ENCODE measurements at places on chromosomes 12 and 14.

GRCh38 chr12:120377611-120378010 is 8.6 kb upstream of the MSI1 start:
- DNase-seq: no peak

DNA sequence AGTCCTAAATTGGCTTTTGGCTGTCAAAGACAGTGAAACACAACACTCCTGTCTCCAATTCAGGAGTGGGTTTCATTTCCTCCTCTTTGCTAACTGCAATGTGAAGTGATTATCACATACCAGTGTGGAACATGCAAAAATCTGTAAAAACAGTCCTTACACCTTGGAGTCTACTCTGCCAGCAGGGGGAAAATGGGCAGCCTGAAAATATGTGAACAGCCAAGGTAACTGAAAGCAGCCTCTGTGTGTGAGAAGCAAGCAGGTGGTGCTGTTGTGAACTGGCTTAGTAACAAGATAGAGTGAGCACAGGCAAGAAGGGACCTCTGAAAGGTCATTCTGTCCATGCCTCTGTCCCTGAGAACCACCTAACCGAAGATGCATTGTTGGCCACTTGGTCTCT is 6.0 kb downstream of the PRMT8 start:
- DNase-seq: peak; percentile 5

DNA sequence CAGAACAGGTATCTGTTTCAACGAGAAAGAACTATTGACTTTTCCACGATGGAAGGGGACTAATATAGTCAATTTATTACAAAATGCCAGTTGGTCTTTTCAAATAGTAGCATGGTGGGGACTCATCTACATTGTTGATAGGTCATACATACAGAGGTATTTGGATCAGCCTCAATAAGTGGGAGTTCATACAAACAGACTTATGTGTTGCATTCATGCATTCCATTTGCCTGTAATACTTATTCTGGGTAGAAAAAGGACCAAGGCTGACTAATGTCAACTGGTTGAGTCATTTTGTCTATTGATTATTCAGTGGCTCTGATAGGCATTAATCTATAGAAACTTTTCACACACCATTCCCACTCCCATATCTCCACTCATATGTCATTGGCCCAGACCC is 41.5 kb upstream of the GLIPR1 start:
- no peak for DNase-seq

DNA sequence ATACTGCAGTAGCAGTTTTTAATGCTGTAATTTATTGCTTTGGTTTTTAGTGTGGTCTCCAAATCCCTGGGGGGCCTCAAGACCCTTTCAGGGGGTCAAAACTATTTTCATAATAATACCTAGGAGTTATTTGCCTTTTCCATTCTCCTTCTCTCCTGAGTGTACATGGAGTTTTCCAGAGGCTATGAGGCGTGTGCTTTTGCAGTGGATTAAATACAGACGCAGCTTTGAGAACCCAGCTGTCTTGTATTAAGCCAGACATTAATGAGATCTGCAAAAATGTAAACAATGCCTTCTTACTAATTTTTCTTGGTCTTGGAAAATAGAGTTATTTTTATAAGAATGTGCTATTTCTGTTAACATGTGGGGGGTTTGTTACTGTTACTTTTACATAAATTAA is 68.6 kb downstream of the SLC25A47 start:
- DNase-seq: no peak

DNA sequence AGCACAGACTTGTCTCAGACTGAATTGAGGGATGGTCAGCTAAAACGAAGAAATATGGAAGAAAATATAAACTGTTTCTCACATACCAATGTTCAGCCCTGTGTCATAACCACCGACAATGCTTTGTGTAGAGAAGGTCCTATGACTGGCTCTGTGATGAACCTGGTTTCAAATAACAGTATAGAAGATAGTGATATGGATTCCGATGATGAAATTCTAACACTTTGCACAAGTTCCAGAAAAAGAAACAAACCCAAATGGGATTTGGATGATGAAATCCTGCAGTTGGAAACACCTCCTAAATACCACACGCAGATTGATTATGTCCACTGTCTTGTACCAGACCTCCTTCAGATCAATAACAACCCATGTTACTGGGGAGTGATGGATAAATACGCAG is 7.9 kb upstream of the MAPK1IP1L start:
- no peak for DNase-seq

DNA sequence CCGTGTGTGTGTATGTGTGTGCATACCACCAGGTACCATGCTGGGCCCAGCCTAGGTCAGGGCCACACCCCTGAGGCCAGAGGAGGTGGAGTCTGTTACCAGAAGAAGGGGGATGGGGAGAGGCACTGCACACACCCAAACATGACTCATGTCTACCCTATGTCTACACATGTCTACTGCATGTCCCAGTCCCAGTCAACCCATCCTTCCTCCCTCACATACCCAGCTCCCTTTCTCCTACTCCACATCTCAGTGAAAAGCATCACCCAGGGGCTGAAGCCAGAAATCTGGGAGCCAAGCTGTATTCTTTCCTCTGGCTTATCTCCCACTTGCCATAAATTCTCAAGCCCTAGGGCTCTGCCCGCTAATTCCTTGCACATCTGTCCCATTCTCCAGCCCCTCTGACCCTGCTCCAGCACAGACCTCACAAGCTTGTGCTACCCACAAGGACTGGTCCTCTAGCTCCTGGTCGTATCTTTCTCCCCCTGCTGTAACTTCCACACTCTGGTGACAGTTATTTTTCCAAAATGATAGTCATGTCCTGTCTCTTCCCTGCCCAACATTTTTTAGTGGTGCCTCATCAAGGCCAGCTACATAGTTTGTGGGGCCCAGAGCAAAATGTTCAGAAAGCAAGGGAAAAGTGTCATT is 18.0 kb upstream of the APPL2 start:
- no peak for DNase-seq

DNA sequence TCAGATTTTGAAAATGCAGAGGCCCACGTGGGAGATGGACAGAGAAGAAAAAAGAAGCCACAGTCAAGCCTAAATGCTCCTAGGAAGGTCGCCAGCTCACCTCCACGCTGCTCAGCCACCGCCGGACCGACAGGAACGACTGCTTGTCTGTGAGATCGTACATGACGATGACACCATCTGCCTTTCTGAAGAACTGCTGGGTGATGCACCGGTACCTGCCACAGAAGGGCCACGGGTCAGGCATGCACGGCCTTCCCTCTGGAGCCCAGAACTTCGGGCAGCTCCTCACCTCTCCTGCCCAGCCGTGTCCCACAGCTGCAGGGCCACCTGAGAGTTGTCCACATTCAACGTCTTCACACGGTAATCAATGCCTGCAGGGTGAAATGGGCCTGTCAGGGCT is 125.6 kb downstream of the CRACR2A start:
- no peak for DNase-seq

DNA sequence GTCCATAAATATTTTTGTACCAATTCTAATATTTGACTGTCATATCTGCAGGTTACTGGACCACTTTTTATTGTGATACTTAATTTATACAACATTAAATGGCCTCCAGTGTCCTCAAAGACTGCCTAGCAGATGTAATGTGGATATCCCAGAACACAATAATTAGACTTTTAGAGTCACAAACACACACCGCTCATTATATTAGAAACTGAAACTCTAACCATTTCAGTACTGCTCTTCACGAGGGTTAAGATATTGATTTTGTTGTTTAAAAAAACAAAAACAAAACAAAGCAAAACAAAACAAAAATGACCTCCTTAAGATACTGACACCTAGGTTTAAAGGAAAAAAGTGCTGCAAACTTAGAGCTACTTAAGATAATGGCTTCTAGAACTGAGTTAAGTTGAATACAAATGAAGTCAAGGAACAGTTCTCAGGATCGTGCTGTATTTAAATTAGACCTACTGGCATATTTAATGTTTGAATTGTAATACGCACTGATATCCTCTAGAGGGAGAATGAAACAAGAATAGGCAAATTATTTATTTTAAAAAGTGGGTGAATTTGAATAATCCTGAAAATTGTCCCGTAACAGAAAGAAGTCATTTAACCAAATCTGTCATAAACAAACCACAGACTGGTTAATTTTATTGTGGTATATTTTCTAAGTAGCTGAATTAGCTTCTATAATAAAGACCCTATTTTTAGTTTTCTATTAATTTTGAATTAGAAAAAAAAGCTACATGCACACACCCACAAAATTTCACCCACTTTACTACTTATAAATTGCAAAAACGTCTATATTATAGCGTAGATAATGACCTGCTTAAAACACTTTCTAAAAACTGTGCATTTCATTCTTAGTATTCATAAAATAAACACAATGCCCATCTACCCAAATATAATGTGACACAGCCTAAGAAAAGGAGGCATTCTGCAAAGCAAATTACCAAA is 395.2 kb upstream of the DCN start:
- peak; percentile 18 for DNase-seq

DNA sequence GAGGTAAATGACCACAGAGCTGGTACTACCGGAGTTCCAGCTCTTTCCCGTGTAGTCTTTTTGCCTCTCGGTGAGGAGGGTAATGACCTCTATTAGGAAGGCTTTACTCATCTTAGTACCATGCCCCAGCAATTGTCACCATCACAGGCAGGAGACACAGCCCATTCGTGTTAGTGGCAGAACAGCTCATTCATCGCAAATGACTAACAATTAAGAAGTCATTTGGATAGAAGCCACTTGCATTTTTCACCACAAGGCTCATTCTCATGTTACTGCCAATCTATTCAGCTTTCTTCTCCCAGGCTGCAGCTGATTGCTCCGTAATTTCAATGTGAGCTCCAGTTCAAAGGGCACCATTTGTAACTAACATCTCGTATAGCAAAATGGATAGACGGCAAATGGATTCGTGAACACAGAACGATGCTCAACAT is 718.8 kb upstream of the TMEM132C start:
- DNase-seq: no peak

GRCh38 chr12:66190519-66191370 is 1.7 kb downstream of the IRAK3 start:
- DNase-seq: no peak
